NCI-H460 (cell line): ENCODE measurements at places on chromosomes 6 and 20.

GRCh38 chr6:95365454-95365853 lies 211.9 kb upstream of the MANEA start:
- no peak for DNase-seq

GRCh38 chr6:7703148-7703680 lies 22.7 kb upstream of the BMP6 start:
- DNase-seq: no peak

- no peak for DNase-seq
These were observed 17.4 kb upstream of the AKAP7 start for GRCh38 chr6:131117878-131118277.

- no peak for DNase-seq
These were observed 421.2 kb upstream of the JARID2 start for GRCh38 chr6:14824484-14825275.

GRCh38 chr6:111926731-111927302 lies 53.6 kb upstream of the FYN start:
- no peak for DNase-seq

GRCh38 chr6:154937306-154938220 lies 57.6 kb upstream of the TIAM2 start:
- DNase-seq: no peak

DNA sequence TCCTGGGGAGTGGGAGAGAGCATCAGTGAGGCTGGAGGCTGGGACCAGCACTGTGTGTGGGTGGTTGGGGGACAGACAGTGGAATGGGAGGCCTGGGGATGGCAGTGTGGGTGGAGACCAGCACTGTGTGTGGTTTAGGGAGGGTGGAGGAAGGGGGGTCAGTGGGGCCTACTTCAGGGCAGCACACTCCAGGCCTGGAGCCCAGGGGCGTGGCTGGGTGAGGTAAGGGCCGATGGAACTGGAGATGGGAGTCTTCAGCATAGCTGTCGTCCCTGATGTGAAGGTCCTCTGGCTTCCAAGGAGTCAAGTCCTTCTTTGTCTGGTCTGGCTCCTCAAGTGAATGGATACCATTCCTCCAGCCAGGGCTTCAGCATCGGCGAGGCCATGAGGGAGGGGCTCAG lies 18.6 kb downstream of the KCNK17 start:
- no peak for DNase-seq

- peak; percentile 5 for DNase-seq
These were observed 631.4 kb downstream of the CDH26 start for GRCh38 chr20:60589623-60590022.

- DNase-seq: no peak
These were observed 303.6 kb upstream of the PRND start for GRCh38 chr20:4418141-4418540.

GRCh38 chr6:147859071-147859470 lies 350.6 kb downstream of the SAMD5 start:
- DNase-seq: no peak

DNA sequence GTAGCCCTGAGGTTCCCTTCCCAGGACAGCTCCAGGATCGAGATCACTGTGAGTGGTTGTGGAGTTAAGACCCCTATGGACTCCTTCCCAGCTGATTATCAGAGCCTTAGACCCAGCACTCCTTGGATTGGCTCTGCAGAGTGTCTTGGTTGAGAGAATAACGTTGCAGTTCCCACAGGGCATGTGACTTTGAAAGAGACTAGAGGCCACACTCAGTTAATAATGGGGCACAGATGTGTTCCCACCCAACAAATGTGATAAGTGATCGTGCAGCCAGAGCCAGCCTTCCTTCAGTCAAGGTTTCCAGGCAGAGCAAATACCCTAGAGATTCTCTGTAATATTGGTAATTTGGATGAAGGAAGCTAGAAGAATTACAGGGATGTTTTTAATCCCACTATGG lies 5.2 kb upstream of the BTN2A2 start:
- no peak for DNase-seq

GRCh38 chr20:58073945-58074856 lies 154.3 kb downstream of the ANKRD60 start:
- DNase-seq: no peak

- DNase-seq: no peak
These were observed 15.3 kb upstream of the MMP9 start for GRCh38 chr20:45993197-45993951.

- no peak for DNase-seq
These were observed 29.5 kb downstream of the TRMT11 start for GRCh38 chr6:126015863-126016262.

DNA sequence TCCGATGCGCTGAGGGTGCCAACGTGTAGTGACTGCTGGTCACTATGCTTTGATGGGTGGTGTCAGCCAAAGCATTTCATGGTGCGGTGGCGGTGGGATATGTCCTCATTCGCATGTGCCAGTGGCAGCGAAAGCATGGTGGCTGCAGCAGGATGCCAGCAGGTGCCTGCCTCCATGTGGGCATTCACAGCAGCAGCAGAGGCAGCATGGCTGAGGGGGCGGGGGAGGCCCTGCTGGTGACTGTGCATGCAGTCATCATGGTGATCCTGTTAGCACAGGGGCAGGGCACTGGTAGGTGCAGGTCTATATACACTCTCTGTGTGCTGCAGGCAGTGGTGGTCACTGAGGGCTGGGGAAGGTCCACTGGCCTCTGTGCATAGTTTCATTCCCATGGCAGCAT lies 22.0 kb downstream of the FIG4 start:
- DNase-seq: no peak

- DNase-seq: no peak
These were observed 433 bp downstream of the QRSL1 start for GRCh38 chr6:106629859-106630163.

GRCh38 chr6:17964633-17965032 lies 22.8 kb downstream of the KIF13A start:
- no peak for DNase-seq
